IPS DF 6.9 (cell line): ENCODE measurements at places on chromosomes 12 and 14.

DNA sequence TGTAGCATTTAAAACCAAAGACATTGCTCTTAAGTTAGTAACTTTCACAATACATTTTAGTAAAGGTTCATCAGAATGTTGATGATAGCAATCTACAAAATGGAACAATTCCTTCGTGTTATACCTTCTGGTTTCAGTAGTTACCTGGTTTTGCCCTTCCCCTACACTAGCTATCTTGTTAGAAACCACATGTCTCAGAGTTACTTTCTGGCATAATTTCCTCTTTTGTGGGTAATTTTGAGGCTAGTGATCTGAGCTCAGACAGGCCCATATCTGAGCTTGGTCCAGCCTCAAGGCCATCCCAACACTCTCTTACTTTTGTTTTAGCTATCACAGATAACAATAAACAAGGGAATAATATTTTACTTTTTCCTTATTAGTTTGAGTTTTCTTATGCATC lies 196.9 kb downstream of the KITLG start:
- no peaks in the 10 kb centered on the region for H3K36me3 ChIP-seq
- DNase-seq, result no peak
- no peaks in the 10 kb centered on the region for H3K4me1 ChIP-seq
- no peak overlapping the region for H3K4me3 ChIP-seq

DNA sequence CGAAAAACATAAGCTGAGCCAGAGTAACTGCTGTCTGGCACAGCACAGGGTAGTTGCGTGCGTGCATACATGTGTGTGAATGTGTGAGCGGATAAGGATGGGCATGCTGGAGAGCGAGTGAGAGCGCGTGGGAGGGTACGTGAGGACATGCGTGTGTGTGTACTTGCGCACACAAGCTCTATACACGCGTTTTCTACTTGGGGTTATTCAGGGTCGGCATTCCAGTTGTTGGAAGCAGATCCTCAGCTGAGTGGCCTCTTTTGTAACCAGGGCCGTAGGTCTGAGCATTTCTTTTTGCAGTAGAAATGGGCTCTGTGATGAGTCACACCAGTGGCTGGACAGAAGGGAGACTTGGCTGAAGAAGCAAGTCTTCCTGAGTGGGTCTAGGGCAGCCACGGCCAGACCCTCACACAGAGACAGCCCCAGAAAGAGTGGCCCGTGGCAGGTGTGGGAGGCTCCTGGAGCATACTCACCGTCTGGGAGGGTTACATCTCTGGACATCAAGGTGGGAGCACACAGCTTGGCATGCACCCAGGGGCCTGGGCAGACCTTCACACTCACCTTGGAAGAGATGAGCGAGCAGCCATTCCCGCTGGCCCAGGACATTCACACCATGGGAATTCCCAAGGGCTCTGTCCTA lies 78.0 kb downstream of the LRRC74A start:
- no peak overlapping the region for H3K4me3 ChIP-seq
- H3K36me3 ChIP-seq, result no peaks in the 10 kb centered on the region
- H3K27ac ChIP-seq, result no peak overlapping the region
- no peaks in the 10 kb centered on the region for H3K27me3 ChIP-seq
- DNase-seq, result no peak

- no peak overlapping the region for H3K27ac ChIP-seq
- no peak overlapping the region for H3K4me3 ChIP-seq
- no peaks in the 10 kb centered on the region for H3K27me3 ChIP-seq
- no peak for DNase-seq
- H3K4me1 ChIP-seq, result no peaks in the 10 kb centered on the region
Measured at GRCh38 chr14:101410126-101410525, 151.2 kb upstream of the DIO3 start.

- no peaks in the 10 kb centered on the region for H3K27me3 ChIP-seq
- H3K4me3 ChIP-seq, result no peak overlapping the region
- no peaks in the 10 kb centered on the region for H3K4me1 ChIP-seq
- no peak overlapping the region for H3K27ac ChIP-seq
- no peak for DNase-seq
- H3K36me3 ChIP-seq, result no peaks in the 10 kb centered on the region
Measured at GRCh38 chr12:38370311-38370710, 53.7 kb downstream of the ALG10B start.

GRCh38 chr14:49770212-49770817 lies 2.4 kb downstream of the KLHDC2 start:
- no peaks in the 10 kb centered on the region for H3K27me3 ChIP-seq
- H3K4me1 ChIP-seq, result peaks cover 2% of the 10 kb centered on the region; the same call in 1 of the 2 replicates
- no peak for DNase-seq
- H3K27ac ChIP-seq, result no peak overlapping the region
- no peaks in the 10 kb centered on the region for H3K36me3 ChIP-seq
- no peak overlapping the region for H3K4me3 ChIP-seq

DNA sequence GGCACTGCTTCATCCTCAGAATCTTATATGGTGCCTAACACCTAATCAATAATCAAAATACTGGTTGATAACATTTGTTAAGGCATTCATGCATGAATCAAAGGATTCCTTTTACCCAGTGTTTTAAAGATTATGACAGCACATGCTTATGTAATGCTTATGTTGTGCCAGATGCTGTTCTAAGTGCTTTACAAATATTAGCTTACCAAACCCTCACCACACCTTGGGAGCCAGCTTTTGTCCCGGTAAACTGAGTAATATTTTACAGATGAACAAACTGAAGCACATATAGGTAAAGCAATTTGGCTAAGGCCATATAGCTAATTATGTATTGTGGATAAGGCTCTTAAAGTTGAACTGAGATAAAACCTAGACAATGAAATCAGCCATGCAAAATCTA lies 209.2 kb downstream of the ALX1 start:
- no peak overlapping the region for H3K4me3 ChIP-seq
- no peaks in the 10 kb centered on the region for H3K4me1 ChIP-seq
- no peak for DNase-seq
- no peak overlapping the region for H3K27ac ChIP-seq
- no peaks in the 10 kb centered on the region for H3K36me3 ChIP-seq

DNA sequence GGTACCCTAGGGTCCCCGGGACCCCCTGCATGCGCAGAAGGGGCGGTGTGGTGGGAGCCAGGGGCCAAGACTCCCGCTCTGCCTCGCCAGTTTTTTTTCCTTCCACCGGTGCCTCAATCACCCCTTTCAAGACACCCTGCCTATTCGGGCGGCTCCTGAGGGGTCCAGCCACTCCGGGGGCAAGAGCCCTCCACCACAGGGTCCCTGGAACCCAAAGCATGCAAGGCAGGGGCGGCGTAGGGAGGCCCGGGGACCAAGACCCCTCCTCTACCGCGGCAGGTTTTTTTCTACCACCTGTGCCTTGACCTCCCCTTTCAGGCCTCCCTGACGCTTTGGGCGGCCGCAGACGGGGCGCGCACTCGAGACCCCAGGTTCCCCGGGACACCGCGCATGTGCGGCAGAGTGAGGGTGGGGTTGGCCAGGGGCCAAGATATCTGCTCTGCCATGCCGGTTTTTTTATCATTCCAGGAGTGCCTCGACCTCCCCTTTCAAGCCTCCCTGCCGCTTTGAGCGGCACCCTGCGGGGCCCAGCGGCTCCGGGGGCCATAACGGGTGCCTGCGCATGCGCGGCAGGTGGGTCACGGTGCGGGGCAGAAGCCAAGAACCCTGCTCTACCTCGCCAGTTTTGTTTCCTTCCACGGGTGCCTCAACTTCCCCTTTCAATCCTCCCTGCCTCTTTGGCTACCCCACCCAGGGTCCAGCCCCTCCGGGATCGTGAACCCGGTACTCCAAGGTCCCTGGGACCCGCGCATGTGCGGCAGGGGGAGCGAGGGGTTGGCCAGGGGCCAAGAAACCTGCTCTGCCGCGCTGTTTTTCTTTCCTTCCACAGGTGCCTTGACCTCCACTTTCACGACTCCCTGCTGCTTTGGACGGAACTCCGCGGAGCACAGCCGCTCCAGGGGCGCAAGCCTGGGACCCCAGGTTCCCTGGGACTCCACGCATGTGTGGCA lies 328.1 kb downstream of the ALG10 start:
- no peaks in the 10 kb centered on the region; the same call in 1 of the 2 replicates for H3K36me3 ChIP-seq
- H3K4me3 ChIP-seq, result no peak overlapping the region
- H3K4me1 ChIP-seq, result no peaks in the 10 kb centered on the region
- no peak overlapping the region for H3K27ac ChIP-seq
- no peaks in the 10 kb centered on the region for H3K27me3 ChIP-seq
- DNase-seq, result no peak

DNA sequence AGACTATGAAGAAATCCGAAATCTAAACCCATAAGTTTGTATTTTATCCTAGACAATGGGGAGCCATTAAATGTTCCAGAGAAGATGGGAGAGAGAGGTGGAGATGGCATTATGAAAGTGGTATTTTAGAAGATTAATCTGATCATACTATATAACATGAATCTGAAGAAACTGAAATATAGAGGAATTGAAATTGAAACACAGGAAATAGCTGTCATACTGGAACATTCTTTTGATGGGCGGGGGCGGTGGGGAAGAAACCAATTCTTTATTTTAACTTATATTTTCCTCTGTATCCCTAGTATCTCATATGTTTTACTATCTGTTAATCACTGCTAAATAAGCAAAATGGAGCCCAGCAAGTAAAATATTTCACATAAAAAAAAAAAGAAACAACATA lies 27.0 kb upstream of the FOXN3 start:
- no peak overlapping the region for H3K4me3 ChIP-seq
- H3K27ac ChIP-seq, result no peak overlapping the region
- H3K36me3 ChIP-seq, result no peaks in the 10 kb centered on the region
- peaks cover 8% of the 10 kb centered on the region for H3K4me1 ChIP-seq

- DNase-seq, result no peak
- no peaks in the 10 kb centered on the region for H3K36me3 ChIP-seq
- no peaks in the 10 kb centered on the region for H3K27me3 ChIP-seq
- no peak overlapping the region for H3K4me3 ChIP-seq
- H3K4me1 ChIP-seq, result no peaks in the 10 kb centered on the region; the same call in 1 of the 2 replicates
- H3K27ac ChIP-seq, result no peak overlapping the region
Measured at GRCh38 chr14:23405516-23406025, 2.5 kb downstream of the MYH6 start.

- no peaks in the 10 kb centered on the region for H3K4me1 ChIP-seq
- no peaks in the 10 kb centered on the region for H3K36me3 ChIP-seq
- no peaks in the 10 kb centered on the region for H3K27me3 ChIP-seq
- no peak overlapping the region for H3K4me3 ChIP-seq
- no peak overlapping the region for H3K27ac ChIP-seq
Measured at GRCh38 chr14:96693987-96694386, 103.2 kb upstream of the VRK1 start.

GRCh38 chr14:37172936-37173614 lies 669 bp upstream of the SLC25A21 start:
- no peaks in the 10 kb centered on the region for H3K27me3 ChIP-seq
- peaks cover 4% of the 10 kb centered on the region; the same call in 1 of the 2 replicates for H3K4me1 ChIP-seq
- H3K27ac ChIP-seq, result no peak overlapping the region
- peak overlapping the region; percentile 14; the same call in 1 of the 2 replicates for H3K4me3 ChIP-seq
- DNase-seq, result no peak

DNA sequence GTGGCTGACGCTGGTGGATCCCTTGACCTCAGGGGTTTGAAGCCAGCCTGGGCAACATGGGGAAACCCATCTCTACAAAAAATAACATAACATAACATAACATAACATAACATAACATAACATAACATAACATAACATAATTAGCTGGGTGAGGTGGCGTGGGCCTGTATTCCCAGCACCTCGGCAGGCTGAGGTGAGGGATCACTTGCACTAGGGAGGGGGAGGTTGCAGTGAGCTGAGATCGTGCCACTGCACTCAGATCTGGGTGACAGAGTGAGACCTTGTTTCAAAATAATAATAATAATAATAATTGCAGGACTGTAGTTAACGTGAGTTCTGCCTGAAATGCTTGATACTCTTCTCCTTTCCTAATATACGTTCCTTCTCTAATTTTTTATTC lies 1.3 kb downstream of the MAGOHB start:
- no peak for DNase-seq
- H3K36me3 ChIP-seq, result peaks cover 4% of the 10 kb centered on the region; the same call in 1 of the 2 replicates
- H3K27ac ChIP-seq, result no peak overlapping the region
- no peaks in the 10 kb centered on the region for H3K27me3 ChIP-seq
- H3K4me3 ChIP-seq, result no peak overlapping the region; the same call in 1 of the 2 replicates

GRCh38 chr12:71524626-71525025 lies 85.0 kb downstream of the LGR5 start:
- no peak for DNase-seq
